ENCODE measurements at places on chromosomes 12 and 14.
A peak's percentile ranks its signal among the peaks of the same experiment; 100 is the strongest.

- DNase-seq, result no peak
Observed at GRCh38 chr14:96852823-96853422, 55.7 kb downstream of the VRK1 start.

- DNase-seq, result no peak
Observed at GRCh38 chr12:65454115-65454787, 175.8 kb downstream of the MSRB3 start.

DNA sequence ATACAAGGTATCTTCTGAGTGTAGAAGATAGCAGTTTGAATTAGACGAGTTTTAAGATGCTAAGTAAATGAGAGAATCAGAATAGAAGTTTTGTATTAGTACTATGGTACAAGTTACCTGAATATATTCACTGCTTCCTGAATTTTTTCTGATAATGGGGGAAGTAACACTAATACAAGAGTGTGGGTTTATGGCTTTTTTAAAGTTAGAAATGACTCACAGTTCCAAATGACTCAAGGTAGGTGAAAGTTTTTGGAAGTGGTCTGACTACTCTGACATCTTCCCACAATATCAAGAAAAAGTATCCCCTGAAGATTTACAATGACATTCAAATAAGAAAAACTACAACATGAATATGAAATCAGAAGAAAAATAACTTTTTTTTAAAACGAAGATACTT is 123.7 kb upstream of the GARIN6 start:
- no peak for DNase-seq

DNA sequence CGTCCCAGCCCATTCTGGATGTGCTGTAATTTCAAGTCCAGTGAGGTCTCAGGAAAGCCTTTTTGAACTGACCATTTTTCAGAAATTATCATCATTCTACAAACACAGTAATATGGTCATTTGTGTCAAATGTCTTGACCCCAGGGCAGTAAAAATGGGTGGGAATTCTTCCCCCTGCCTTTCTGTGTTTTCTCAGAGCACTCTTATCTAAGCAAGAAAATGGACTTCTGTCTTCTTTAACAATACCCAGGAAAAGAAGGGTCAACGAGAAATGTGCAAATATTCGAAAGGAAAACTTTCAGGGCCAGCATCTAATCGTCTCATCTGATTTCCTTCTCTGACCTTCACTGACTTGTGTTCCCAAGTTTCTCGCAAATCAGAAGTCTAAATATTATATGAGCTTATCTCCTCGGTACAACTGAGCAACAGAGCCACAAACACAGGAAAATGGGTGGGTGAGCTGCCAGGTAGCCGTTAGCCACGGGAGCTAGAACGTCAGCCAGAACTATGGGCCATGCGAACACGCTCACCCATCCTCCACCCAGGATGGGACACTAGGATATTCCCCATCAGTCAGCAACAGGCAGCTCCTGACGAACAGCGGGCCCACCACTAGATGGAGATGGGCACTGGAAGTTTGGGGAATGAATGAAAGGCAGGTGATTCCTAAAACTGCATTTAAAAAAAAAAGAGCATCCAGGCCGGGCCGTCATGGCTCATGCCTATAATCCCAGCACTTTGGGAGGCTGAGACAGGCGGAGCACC is 57.1 kb downstream of the VWF start:
- no peak for DNase-seq

- DNase-seq, result no peak
Observed at GRCh38 chr12:122421821-122422729, at the start of gene CLIP1. Gene CLIP1 (minus strand): TSS chr12:122422669. CDS start chr12:122380452, 42,217 bp downstream.

DNA sequence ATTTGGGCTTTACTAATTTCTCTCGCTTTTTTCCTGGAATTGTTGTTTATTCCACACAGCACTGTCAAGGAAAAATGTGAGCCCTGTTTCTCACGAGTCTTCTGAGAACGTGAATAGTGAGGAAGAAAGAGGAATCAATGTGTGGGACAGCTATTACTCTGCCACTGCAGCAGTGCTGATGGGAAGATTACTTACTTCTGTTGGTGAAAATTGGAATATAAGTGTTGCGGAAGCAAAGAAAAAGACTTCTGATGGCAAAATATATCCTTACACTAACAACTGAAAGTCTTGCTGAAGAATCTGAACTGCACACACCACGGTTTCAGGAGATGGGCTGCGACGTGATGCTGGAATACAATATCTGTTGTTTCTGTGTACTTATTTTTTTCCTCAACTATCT is 884.2 kb downstream of the AACS start:
- no peak for DNase-seq

- no peak for DNase-seq
Observed at GRCh38 chr12:64722835-64723234, 36.4 kb downstream of the GNS start.

GRCh38 chr12:30138483-30138882 is 354.7 kb upstream of the TMTC1 start:
- no peak for DNase-seq

- no peak for DNase-seq
Observed at GRCh38 chr14:39807271-39807670, 375.0 kb upstream of the FBXO33 start.

- DNase-seq, result no peak
Observed at GRCh38 chr14:45287610-45288009, 34.6 kb upstream of the MIS18BP1 start.

- no peak for DNase-seq
Observed at GRCh38 chr14:59150990-59151389, 37.5 kb upstream of the DAAM1 start.

- no peak for DNase-seq
Observed at GRCh38 chr12:57461917-57462250, 2.3 kb downstream of the GLI1 start.

GRCh38 chr12:113261847-113262470 is 40.7 kb downstream of the TPCN1 start:
- DNase-seq, result no peak

DNA sequence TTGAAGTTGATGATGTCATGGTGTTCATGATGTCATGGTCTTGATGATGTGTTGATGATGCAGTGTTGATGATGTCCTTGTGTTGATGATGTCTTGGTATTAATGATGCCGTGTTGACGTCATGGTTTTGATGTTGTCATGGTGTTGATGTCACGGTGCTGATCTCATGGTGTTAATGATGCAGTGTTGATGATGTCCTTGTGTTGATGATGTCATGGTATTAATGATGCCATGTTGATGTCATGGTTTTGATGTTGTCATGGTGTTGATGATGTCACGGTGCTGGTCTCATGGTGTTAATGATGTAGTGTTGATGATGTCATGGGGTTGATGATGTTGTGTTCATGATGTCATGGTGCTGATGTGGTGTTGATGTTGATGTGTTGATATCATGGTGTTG is 48.0 kb upstream of the RIMBP2 start:
- no peak for DNase-seq

GRCh38 chr12:113120670-113121370 is 14.7 kb downstream of the RASAL1 start:
- no peak for DNase-seq

GRCh38 chr12:93237235-93237915 is 140.3 kb upstream of the NUDT4 start:
- DNase-seq, result no peak

GRCh38 chr14:100108042-100108825 is 43.0 kb downstream of the EVL start:
- DNase-seq, result peak; percentile 42

DNA sequence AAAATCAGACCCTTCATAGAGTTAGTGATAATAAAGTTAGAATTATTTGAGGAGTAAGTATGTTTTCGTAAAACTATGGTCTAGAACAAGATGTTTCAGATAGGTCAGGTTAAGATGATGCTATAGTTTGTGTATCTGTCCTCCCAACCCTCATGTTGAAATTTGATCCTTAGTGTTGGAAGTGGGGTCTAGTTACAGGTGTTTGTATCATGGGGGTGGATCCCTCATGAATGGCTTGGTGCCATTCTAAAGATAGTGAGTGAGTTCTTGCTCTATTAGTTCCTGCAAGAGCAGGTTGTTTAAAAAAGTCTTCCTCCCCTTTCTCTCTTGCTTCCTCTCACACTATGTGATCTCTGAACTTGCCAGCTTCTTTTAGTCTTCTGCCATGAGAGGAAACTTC is 707.3 kb upstream of the FOXG1 start:
- no peak for DNase-seq

GRCh38 chr12:80690513-80690912 is 16.9 kb upstream of the MYF6 start:
- DNase-seq, result no peak

DNA sequence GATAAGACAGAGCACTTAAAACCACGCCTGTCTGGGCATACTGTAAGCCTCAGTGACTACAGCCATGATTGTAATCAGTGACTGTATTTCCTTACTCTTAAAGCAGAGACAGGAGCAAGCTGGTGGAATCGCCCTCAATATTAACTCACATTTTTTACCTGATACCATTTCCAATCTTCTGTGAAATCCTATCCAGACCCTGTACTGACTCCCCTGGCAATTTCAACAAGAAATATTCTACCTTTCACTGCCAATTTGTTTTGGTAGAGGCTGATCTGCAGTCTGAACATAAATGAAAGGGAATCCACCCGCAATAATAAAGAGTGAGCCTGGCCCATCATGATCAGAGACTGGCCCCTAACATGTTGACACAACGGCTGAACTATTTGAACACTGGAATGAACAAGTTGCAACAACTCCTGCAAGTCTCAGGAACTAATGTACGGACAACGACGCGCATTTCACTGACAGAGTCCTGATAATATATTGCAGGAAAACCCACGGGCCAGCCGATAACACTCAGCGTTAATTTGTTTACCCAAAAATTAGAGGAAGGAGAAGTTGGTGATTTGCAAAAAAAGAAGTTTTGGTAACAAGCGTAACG is 195.5 kb upstream of the BTG1 start:
- DNase-seq, result no peak

GRCh38 chr14:61866932-61867920 is 105.0 kb downstream of the SNAPC1 start:
- DNase-seq, result no peak

DNA sequence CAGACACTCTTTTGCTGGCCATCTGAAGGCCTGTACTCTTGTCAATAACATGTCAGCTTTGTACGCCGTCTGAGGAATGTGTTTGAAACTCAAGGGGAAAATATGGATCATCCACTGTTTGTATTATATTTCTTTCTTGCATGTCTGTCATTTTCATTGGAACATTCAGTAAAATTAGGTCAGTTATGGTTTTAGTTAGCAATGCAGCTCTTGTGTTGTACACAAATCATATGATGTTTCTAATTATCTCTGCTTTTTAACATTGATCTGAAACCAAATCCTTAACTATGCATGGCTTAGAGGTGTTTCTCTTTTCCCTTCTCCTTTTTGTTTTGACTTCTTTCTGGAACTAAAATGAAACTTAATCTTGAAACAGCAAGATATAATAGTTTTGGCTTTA is 333.6 kb upstream of the PRICKLE1 start:
- no peak for DNase-seq

GRCh38 chr12:15152456-15152855 is 68.8 kb downstream of the RERG start:
- no peak for DNase-seq

DNA sequence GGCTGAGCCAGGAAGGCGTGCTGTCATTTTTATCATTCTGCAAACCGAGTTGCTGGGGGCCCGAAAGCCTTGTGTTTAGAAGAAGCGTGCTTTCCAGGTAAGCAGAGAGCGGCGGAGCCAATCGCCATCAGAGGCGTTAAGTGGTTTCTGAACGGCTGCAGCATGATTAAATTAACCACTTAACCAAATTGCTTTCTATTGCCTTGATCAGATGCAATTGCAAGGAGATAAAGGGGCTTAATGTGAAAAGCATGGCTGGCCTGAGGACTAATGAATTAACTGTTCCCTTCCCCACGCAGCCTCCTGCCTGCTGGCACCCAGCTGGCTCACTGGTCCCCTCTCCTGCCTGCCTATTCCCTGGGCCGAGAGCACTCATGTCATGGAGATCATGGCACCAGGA is 36.6 kb upstream of the CHGA start:
- peak; percentile 51 for DNase-seq

DNA sequence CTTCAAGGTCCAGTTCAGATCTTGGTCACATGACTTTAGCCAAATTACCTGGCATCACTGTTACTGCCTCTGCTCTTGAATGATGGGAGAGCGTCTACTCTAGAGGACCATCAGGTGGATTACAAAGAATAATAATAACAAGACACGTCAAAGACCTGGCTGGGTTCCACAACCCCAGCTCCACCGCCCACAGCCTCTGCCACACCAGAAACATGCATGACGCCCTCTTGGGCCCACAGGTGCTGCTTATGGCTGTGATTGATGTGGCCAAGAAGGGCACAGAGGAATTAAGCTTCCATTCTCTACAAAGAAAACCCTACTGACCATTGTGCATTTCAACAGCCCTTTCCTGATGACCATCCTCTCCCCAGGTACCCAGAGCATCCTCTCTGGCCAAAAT is 18.2 kb downstream of the SERPINA3 start:
- DNase-seq, result no peak

DNA sequence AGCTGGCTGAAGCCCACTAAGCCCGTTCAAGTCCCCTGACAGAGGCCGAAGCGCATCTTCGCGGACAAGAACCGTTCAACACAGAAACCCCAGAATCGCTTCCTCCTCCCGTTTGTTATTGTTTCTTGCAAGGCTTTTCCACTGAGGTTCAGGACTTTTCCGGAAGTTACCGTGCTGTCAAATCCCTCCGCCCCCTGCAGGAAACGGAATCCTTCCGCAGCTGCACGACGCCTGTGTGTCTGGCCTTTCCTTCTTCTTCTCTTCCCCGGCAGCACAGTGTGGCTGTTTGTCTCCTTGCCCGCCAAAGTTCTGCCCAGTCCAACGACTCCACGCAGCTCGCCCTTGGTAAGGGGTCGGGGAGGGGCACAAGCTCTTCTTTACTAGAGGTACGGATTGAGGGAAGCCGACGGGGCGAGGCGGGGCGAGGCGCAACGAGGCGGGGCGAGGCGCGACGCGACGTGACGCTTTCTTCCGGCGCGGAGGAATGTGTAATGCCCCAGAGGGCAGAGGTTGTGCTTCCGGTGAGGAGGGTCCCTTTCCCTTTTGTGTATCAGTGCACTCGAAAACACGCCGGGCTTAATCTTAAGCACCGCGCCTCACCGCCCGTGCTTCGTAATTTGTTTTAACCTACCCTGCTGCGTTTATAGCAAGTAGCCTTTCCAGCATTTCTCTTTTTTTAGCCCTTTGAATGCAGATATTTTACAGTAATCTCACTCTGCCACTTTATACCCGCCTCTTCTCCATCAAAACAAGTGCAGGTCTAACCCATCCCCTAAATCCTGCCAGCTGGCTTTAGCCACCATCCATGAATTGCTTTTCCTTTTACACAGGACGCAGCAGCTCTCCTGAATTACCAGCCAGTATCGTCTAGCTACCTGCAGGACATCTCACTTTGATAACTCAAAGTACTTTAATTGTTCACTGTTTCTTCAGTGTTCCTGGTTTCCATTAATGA is at the start of gene KDM5A:
Gene KDM5A (minus strand): TSS at position 179 of the 955 bp plus-strand sequence. CDS start 229 bp downstream, outside the sequence.
- DNase-seq, result no peak

GRCh38 chr12:105538880-105539279 is 208.4 kb downstream of the C12orf75 start:
- DNase-seq, result no peak

GRCh38 chr14:74290415-74290814 is 12.3 kb downstream of the ABCD4 start:
- DNase-seq, result no peak

GRCh38 chr12:50620109-50620977 is 115.6 kb downstream of the DIP2B start:
- DNase-seq, result peak; percentile 5

GRCh38 chr14:96056509-96057422 is 17.6 kb downstream of the C14orf132 start:
- no peak for DNase-seq
